ENCODE measurements at places on chromosomes 6 and 20.
A peak's percentile ranks its signal among the peaks of the same experiment; 100 is the strongest.

DNA sequence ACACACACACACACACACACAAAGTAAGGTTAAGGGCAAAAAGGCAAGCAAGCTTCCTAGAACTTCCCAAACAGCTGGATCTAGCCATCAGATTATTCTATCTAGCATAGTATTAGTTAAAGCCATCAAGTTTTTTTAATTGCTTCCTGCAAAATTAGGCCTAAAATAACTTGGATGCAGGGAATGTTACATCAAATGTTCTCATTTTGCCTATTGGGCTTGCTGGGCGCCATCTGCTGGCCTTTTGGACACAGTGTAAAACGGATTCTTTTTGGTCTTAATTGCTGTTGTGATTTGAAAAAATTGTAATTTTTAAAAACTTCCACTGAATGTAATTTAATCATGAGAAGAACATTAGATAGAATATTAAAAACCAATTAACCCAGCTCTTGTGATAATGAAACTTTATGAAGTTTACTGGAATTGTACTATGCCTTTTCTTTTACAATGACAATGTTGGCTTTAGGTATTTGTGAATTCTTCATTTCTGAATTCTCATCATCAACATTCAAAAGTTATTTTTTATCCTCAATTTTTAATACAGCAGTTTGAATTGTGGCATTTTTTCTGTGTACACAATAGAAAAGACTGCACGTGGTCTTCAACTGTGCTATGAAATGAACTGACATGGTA is 6.8 kb downstream of the MKKS start:
- DNase-seq, result peak; percentile 40

GRCh38 chr6:149129371-149130077 is 188.0 kb upstream of the TAB2 start:
- no peak for DNase-seq

- no peak for DNase-seq
Observed at GRCh38 chr6:92109956-92110355, 1309.4 kb downstream of the EPHA7 start.

DNA sequence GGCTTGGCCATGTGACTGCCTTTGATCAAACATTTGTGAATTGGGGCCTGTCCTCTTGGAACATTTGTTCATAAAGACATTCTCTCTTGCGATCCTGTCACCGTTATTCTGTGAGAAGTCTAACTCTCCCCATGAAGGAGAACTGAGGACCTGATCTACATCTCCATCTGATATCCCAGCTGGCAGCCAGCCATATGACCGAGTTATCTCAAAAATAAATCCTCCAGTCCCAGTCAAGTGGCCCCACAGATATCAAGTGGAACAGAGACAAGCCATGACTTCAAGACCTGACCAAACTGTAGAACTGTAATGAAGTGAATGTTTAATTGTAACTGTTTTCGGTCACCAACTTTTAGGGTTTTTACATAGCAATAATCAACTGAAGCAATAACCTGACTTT is 25.7 kb downstream of the SNX3 start:
- no peak for DNase-seq

- DNase-seq, result no peak
Observed at GRCh38 chr6:13953061-13953705, 28.4 kb downstream of the RNF182 start.

- DNase-seq, result no peak
Observed at GRCh38 chr6:48564036-48564820, 453.2 kb upstream of the PTCHD4 start.

DNA sequence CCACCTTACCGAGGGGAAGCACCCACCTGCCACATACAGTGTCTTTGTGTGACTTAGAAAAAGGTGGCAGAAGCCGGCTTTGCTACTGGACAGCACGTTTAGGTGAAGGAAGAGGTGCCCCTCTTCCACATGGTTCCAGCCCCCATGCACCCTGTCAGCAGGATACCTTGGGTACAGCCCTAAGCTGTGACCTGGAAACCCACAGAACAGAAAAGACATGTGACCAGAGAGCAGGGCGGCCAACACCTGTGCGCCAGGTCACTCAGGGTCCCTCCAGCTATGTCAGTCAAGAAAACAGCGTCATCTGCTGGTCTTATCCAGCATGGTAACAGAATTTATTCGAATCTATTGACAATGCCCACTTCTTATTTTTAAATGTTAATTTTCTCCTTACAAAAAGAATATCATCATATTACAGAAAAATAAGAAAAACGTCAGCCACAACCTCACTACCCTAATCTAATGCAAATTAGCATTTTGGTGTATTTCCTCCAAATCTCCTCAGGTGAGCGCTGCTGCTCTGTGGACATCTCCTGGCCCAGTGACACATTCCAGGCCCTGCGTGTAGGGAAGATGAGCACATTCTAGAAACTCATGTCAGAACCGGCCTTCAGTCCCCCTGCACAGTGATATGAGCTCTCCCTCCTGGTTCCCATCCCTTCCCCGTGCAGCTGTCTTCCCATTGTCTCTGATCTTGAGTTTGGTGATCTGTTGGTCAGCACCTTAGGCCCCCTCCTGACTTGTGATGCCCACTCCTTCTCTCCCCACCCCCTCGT is 37.2 kb downstream of the GTF2H5 start:
- DNase-seq, result no peak

GRCh38 chr6:89186762-89187161 is 30.4 kb downstream of the GABRR1 start:
- DNase-seq, result no peak

GRCh38 chr20:50118203-50118602 is 5.3 kb upstream of the UBE2V1 start:
- no peak for DNase-seq

DNA sequence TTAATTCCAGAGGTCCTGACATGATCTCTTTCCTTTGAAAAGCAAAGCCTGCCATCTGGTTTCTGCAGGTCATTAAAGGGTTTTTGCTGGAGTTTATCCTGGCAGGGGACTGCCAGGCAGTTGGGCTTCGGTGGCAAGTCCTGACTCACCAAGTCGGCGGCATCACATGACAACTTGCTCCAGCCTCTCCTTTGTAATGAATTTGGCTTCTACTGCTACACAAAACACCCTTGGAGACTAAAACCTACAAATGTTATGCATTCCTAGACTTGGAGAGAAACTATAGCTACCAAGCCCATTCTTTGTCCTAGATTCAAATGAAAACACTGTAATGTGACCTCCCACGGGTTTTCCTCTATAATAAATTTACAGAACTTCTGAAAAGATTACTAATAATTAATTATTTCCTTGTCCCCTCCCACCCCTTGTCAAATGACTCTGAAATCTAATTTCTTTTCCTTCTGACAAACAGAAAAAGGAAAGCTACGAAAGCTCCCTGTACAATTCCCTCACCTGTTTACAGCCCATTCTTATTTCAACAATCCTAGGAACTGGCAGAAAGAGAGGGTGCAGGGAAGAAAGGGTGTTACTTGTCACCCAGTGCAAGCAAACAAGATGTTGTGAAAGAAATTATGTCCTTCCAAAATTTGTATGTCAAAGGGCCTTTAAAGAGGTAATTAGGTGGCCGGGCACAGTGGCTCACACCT is 62.9 kb downstream of the QRSL1 start:
- no peak for DNase-seq

DNA sequence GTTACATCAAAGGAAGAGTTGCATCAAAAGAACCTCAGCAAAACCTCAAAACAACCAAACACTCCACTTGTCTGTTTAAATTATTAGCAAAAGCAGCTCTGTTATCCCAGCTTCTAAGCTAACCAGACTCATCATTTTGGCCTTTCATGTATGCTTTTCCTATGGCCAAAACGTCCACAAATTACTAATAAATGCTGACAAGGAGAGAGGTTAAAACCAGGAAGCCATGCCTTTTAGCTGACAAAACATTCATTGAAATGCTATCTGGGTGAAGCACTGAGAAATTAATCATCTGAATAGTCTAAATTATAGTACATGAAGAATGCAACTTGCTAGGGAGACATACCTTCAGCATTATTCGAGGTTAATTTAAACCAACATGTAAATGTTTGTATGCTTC is 80.6 kb downstream of the LAMA2 start:
- DNase-seq, result no peak

DNA sequence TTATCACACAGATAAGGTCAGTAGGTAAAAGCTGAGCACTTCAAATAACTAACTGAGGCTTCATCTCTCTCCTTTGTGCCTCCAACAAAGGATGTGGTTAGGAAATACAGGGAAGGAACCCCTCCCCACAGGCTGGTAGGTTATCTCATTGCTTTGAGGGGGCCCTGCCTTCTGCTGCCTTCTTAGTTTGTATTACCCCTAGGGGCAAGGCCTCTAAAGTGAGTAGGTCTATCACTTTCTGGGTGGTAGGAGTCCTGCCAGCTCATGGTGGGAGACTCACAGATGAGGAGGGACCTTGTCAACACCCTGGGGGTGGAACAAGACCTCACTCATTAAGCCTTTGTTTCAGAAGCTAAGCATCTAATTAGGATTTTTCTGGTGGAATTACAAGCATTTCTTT is 34.6 kb downstream of the EDN1 start:
- DNase-seq, result no peak

DNA sequence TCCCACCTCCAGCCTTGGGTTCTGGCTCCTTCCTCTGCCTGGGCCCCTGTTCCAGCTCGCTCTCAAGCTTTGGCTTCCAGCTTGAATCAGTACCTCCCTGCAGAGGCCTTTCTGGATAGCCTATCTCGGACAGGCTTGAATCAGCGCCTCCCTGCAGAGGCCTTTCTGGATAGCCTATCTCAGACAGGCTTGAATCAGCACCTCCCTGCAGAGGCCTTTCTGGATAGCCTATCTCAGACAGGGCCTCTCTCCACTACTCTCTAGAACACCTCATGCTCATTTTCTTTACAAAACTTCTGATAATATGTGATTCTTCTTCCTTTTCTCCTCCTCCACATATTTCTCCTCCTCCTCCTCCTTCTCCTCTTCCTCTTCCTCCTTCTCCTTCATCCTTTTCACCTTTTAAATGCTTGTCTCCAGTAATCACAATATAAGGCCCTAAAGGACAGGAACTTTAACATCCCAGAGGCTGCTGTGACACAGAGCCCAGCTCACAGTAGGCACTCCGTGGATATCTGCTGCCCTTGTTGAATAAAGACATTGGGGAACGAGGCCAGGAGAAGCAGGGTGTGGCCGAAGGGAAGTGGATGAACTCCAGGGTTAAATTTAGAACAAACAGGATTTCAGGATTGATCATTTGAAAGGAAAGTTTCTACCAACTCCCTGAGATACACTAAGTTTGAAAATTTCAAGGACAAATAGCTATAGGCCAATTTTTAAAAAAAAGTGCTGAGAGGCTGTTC is 9.3 kb upstream of the RPS6KA2 start:
- DNase-seq, result no peak

DNA sequence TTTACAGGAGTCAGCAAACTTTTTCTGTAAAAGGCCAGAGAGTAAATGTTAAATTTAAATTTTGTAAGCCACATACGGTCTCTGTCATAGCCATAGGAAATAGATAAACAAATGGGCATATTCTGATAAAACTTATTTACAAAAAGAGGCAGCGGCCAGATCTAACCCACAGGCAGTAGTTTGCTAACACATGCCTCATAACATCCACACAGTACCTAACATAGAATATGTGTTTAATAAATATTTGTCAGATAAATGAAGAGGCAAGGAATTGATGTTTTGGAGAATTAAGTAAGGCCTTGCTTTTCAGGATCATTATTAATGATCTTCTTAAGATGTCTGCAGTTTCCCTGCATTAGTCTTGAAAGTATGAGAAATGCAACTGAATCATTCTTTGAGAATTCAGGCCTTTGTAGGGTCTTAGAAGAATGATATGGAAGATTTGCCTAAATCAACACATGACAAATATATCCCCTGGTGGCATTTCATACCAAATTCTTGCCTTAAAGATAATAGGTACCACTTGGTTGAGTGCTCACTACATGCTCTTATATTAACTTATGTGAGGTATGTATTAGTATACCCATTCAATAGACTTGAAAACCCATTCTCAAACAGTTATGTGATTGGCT is 39.3 kb upstream of the TRAM2 start:
- DNase-seq, result no peak

GRCh38 chr6:155373276-155373675 is 59.0 kb upstream of the TFB1M start:
- DNase-seq, result no peak

DNA sequence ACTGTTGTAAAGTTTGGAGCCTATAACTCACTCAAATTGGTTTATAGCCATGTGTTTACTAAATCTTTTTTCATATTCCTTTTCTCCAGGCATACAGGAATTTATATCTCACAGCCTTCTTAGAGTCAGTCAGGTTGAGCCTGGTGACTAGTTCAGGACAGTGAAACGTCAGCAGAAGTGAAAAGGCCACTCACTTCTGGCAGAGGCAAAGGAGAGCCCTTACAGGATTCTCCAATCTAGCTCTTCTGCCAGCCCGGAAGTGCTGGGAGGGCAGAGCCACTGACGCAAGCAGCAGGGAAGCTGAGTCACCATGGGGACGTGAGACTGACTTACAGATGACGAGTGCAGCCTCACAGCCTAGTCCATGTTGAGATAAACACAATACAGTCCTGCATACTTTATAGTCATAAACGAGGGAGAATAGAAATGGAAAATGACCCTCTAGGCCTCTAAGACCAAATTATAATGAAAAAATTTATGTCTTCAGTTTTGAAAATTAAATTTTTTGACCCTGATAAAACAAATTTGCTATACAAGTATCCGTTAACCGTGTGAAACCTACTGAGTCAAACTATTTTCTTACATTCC is 1.3 kb downstream of the PXT1 start:
- peak; percentile 74 for DNase-seq

GRCh38 chr6:20117474-20117873 is 94.8 kb downstream of the MBOAT1 start:
- no peak for DNase-seq

DNA sequence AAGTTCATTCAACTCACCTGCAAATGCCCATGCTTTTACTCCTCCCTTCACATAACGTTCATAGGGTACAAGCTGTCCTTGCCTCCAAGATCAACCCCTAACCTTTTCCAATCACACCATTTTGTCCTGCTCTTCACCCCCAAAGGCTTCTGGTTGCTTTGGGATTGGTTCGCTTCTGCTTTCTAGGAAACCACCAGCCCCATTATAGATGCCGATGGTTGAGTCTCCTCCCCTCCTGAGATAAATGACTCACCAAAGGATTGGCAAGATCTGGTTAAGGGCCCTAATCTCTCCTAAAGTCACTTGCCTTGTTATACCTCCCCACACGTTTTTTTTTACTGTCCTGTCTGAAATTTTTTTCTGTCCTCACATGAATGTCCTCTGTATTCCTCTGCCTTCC is 311.4 kb downstream of the HACE1 start:
- no peak for DNase-seq

DNA sequence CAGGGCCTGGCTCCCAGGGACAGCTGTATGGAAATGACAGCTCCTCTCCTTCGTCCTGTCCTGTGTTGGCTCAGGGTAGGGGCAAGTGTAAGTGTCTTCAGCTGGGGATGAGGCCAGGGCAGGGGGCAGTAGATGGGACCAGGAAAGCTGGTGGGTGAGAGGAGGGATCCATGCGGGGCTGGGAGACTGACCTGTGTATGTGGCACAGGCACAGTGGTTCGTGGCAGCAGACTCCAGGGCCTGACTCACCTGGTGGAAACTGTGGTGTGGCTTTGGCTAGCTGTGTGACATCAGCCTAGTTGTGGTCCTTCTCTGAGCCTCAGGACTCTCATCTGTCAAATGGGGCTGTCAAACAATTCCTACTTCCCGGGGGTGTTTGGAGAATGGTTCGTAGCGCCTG is 13.7 kb upstream of the SCRT2 start:
- DNase-seq, result no peak
